Pulmonary artery endothelial cell (primary cell): ENCODE measurements at places on chromosomes 7 and 10. TPM values are rescaled to one million over a fixed set of nuclear protein-coding genes. Genes with fewer than 3 reads are reported as not detected.

Gene MOGAT3
- total RNA-seq: not detected in 2 replicates

DNA sequence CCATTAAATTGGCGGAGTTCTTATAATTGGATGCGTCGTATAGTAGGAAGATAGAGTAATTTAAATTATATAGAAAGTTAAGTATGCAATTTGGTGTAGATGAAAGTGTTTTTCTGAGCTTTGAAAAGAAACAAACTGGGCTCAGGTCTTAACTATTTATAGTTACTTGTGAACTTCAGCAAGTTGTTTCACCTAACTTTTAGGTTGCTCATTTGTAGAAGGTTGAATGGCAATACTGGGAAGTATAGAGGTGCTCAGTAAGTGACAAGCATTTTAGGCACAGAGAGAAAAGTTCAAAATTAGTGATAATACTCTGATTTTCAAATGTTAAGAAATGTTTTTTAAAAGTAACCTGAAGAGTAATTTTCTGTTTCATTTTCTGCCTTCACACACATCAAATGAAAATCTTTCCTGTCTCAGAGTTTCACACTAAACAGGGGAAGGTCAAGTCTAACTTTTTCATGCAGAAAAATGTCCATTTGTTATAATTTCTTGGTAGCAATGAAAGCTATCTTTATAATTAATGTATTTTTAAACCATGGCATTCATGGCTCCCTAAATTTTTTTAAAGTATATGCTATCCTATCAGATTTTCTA is 146.5 kb downstream of the PHF14 start:
- DNase-seq: no peak

- DNase-seq: no peak
Measured at GRCh38 chr10:110893559-110894179, 21.9 kb downstream of the PDCD4 start.

Gene CLRN3
- 0.11 TPM in 1 of 2 replicates, not detected in the other for total RNA-seq

DNA sequence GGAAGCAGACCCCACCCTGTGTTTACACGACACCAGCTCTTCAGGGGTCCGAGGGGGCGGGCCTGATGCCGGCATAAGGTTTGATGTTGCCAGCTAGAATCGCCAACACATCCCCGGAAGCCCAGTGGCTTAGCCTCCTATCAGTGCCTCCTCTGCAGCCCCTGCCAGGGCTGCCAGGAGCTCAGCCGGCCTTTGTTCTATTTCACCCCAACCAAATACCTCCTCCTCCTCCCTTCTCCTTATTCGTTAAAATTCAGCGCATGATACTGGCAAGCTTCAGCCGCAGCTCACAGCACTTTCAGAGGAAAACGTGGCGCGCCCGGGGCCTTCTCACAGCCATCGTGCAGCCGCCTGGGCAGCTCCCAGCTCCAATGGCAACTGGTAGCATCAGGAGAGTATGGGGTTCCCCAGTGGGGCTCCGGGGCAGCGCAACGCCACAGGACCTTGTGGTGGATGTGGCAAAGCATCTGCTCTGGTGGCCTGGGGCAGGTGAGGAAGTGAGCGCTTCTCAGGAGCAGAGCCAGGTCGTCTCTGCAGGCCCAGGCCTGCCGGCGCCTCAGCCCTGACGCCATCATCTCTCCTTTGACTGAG is 176.4 kb upstream of the RHEB start:
- DNase-seq: no peak

GRCh38 chr10:126595160-126595559 is 75.3 kb downstream of the C10orf90 start:
- DNase-seq: no peak

DNA sequence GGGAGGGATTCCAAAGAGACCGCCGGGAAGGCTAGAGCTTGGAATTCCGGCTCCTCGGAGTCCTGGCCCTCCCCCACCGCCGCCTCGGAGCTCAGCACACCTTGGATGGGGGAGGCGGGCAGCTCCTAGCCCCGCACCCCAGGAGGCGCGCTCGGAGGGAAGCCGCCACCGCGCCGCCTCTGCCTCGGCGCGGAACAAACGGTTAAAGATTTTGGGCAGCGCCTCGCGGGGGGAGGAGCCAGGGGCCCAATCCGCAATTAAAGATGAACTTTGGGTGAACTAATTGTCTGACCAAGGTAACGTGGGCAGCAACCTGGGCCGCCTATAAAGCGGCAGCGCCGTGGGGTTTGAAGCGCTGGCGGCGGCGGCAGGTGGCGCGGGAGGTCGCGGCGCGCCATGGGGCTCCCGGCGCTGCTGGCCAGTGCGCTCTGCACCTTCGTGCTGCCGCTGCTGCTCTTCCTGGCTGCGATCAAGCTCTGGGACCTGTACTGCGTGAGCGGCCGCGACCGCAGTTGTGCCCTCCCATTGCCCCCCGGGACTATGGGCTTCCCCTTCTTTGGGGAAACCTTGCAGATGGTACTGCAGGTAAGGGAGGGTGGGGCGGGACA is at the start of gene CYP26A1:
Gene CYP26A1, plus strand, starts transcription at position 355 of the 608 bp plus-strand sequence. Its CDS starts 42 bp downstream, at position 397.
- no peak for DNase-seq

Gene TMEM248
- 79.1 and 114 TPM in 2 replicates for total RNA-seq

- no peak for DNase-seq
Measured at GRCh38 chr7:4842319-4843064, 19.3 kb downstream of the PAPOLB start.

DNA sequence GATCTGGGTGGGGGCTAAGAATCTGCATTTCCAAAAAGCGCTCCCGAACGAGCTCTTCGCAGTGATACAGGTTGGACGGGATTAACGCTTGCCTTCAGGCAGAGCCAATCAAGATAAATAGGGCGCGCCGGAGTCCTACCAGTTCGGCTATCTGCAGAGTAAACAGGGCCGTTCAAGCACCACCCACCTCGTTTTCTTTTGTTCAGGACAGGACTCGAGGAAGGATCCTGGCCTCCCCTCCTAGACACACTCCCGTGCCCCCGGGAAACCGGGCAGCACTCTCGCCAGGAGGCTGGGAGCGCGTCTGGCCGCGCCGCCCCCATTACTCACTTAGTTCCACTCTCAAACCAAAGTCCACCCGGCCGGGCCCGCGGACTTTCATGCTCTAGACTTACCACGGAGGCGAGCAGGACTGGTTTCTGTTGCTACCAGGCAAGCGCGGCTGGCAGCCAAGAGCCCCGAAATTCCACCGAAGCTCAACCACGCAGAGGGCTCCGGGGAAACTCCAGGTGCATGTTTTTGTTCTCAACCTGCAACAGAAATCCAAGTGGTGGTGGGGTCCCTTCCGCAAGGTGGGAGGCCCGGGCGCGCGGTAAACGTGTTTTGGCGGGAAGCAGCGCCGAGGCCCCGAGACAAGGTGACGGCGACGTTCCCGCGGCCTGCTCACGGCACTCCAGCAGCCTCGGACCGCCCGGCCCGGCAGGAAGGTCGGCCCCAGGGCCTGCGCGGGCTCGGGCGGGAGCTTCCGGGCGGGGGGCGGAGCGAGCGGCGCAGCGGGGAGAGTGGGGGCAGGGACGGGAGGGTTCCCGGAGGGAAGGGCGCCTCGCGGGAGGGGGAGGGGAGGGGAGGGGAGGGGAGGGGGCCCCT is 12.7 kb downstream of the HNRNPF start:
- DNase-seq: no peak

- DNase-seq: no peak
Measured at GRCh38 chr10:70158113-70158512, 11.6 kb upstream of the TYSND1 start.
